ENCODE measurements at places on chromosomes 6 and 20. TPM values are rescaled to one million over a fixed set of nuclear protein-coding genes. Genes with fewer than 3 reads are reported as not detected.

COX4I2 gene
- not detected for total RNA-seq

BMP5 gene
- not detected for total RNA-seq

PSMA7 gene
- 626 TPM for total RNA-seq

ARMH2 gene
- total RNA-seq: not detected

CSE1L gene
- 60.8 TPM for total RNA-seq

CFAP206 gene
- total RNA-seq: not detected

GRIK2 gene
- total RNA-seq: 0.38 TPM

TENT5A gene
- total RNA-seq: 9.2 TPM

ADGRF5 gene
- not detected for total RNA-seq
